Liver (tissue), 10 donors: ENCODE measurements at places on chromosomes 11 and 22.

- DNase-seq = no peak
Measured at GRCh38 chr11:48101958-48102357, 114.7 kb upstream of the OR4B1 start.

GRCh38 chr22:27880778-27881394 is 38.2 kb downstream of the PITPNB start:
- no peak for DNase-seq

- DNase-seq = no peak
Measured at GRCh38 chr11:98679673-98680072, 341.1 kb upstream of the CNTN5 start.

- DNase-seq = no peak
Measured at GRCh38 chr11:133660202-133660568, 127.9 kb upstream of the OPCML start.
